ENCODE measurements at places on chromosomes 3 and 15.

DNA sequence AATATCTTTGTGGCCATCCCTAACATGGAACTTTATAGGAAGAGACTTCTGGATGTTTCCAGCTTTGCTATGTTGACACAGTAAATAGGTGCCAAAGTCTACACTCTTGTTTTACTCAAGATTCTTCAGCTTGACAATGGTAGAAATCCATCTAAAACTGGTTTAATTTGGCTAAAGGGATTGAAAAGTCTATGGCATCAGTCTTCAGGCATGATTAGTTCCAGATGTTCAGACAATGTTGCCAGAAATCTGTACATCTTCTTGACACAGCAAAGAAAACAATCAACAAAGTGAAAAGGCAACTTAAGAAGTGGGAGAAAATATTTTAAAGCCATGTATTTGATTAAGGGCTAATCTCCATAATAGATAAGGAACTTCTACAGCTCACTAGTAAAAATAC, 130.5 kb downstream of the LRRC3B start:
- DNase-seq = no peak

GRCh38 chr3:133954717-133955360, 59.2 kb upstream of the RAB6B start:
- DNase-seq = no peak

DNA sequence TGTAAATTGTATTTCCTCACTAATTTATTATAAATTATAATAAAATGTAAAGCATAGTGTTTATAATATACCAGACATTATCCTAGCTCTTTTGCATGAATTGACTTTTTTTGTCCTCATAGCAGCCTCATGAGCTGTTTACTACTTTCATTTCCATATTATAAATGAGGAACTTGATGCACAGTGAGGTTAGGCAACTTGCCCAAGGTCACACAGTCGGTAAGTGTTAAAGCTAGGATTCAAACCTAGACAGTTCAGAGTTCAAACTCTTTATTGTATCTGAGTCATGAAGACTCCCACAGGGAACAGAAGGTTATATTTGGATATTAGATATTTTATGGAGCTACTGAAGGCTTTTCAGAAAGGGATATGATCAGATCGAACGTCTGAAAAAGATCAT, 322.2 kb upstream of the SATB1 start:
- no peak for DNase-seq

DNA sequence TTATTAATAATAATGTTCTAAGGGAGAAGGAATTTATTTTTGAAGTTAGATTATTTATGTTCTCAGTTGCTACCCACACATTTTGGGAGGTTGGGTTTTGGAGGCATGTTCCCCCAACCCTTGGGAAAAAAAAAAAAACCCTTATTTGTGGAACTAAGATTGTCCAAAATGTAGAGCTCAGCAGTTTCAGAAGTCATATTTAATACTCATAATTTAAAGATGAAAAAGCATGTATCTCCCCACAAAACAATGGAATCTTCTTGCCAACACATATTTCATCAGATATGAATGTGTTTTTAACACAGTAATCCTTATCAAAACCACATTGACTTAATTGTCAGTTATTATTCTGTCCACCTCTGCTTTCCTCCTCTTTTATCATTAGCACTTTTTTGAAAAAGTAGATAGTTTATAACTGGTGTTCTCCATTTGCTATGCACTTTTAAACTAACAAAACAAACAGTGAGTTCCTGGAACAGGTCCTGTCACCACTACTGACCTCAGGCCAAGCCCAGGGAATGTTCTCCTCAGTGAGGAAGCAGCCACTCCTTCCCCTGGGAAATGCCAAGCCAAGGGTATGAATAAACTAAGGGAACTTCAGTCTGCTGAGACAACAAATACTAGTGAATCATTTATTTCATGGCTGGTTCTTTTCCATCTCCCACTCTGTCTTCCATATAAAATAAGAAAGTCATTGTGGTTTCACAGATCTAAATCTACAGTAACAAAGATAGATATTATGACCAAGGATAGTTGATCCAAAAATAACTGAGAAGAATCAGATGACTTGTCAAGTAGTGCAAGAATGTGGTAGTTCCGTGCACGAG, 414.4 kb upstream of the ALCAM start:
- no peak for DNase-seq

- no peak for DNase-seq
These were observed 70.6 kb downstream of the GOLIM4 start for GRCh38 chr3:168025076-168025475.

- no peak for DNase-seq
These were observed 109.6 kb downstream of the ADCY5 start for GRCh38 chr3:123339302-123339701.

DNA sequence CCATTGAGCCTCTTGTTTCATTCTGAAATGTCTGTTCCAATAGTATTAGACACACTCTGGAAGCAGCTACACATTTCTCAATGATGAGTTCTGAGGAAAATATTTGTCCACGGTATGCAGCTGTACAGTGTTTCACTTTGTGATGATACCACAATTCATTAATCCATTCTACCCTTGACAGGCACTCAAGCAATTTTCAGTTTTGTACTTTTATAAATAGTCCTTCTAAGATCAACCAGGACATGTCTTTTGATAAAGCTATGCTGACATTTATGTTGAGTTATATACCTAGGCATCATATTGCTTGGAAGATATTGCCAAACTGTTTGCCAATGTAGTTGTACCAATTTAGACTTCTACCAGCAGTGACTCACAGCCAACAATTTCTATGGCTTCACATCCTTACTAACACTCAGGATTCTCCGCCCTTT, 165.1 kb upstream of the COL8A1 start:
- no peak for DNase-seq

DNA sequence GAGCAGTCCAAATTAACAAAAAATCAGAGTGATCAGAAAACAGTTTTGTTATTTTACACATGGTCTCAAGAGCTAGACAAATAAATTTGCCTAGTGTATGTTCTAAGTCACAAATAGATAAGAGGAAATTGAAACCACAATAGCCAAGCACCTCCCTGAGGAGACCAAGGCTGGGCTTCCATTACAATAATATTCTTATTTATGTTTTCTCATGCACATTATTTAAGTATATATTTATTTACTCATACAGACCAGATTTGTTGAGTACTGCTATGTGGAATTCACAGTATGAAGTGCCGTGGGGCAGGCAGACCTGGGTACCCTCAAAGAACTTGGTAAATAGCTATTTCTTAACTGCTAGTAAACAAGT, 242.3 kb upstream of the ICE2 start:
- DNase-seq = no peak

- no peak for DNase-seq
These were observed 110.1 kb upstream of the LPP start for GRCh38 chr3:188043891-188044290.

DNA sequence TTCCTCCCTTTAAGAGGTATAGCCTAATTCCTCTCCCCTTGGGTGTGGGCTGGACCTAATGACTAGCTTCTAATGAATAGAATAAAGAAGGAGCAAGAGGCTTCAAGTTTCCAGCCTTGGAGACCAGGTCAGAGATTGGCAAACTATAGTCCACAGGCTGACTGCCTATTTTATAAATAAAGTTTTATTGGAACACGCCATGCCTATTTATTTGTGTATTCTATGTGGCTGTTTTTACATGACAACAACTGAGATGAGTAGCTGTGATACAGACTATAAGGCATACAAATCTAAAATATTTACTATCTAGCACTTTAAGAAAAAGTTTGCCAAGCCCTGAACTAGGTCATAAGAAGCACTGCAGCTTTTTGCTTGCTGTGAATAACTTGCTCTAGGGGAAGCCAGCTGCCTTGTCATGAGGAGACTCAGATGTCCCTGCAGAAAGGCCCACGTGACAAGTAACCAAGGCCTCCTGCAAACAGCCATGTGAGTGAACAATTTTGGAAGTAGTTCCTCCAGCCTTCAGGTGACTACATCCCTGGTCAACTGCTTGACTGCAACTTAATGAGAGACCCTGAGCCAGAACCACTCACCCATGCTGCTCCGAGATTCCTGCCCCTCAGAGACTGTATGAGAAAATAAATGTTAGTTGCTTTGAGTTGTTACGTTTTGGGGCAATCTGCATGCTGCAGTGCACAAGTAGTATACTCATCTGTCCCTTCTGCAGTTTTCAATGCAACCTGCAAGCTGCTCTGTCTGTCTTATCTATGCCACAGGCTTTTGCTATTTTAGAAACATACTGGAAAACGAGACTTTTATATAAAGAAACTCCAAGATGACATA, 21.1 kb upstream of the MAP3K13 start:
- DNase-seq = no peak

- no peak for DNase-seq
These were observed 8.6 kb downstream of the KLHL25 start for GRCh38 chr15:85785887-85786780.

DNA sequence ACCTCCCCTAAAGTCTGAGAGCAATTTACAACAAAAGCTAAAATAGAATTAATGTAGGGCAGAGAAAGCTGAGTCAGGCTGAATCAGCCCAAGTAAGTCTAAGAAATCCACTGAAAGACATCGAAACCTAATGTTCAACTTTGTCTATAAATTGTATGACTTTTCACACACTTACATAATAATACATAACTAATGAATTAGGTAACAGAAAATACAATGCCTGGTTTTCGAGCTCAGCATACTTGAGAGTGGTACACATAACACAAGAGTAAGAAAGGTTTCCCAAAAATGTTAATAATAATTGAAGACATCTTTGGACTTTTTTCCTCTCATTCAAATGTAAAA, 55.3 kb upstream of the VGLL4 start:
- DNase-seq = no peak

GRCh38 chr3:169147238-169148008, 516.1 kb downstream of the MECOM start:
- no peak for DNase-seq

DNA sequence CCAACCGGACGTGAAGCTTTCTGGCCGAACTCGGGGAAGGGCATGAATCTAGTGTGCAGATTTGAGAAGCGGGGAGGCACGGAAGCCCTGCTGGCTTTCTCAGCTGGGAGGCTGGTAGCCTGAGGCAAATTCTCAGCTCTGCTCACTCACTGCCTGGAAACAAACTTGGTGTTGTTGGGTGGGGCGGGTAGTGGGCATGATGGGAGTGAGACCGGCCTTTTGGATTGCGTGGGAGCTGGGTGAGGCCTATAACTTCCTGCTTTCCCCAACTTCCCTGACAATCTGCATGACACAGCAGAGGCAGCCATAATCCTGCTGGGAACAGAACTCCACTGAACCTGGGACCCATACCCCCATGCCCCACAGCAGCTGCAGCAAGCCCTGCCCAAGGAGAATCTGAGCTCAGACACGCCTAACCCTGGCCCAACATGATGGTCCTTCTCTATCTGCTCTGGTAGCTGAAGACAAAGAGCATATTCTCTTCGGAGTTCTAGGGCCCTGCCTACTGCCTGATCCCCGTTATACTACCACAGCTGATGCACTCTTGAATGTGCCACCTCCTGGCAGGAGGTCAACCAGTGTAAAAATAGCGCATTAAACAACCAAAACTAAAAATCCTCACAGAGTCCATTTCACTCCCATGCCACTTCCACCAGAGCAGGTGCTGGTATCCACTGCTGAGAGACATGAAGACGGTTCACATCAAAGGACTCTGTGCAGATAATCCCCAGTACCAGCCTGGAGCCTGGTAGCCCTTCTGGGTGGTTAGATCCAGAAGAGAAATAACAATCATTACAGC, 44.7 kb downstream of the CEP70 start:
- no peak for DNase-seq

DNA sequence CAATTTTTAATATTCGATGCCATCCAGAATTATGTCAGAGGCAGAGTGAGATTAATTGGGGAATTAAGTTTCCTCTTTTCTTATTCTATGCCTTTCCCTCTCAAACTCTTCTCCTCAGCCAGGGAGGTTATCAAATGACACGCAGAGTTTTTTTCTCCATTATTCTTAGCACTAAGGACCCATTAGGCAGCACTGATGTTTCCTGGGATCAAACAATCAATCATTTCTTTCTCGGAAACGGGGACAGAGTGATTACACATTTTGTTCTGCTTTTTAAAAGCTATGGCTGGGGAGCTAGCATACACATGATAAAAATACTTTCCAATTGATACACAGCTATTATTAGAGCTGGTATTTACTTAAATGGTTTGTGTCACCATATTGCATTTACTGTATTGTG, 35.3 kb upstream of the PSMD6 start:
- no peak for DNase-seq

DNA sequence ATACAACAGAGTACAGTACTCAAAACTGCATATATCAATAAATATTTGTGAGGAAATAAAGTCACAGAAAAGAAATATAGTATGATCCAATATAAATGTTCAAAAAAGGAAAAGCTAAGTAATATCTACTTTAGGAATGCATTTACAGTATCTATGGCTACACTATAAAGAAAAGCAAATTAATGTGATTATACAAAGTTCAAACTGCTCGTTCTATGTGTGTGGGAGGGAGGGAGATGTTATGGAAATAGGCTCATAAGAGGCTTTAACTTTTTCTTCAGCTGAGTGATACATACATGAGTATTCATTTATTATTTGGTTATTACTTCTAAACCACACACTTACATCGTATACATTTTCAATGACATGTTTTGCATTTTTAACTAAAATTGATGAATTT, 377.7 kb upstream of the AGTR1 start:
- DNase-seq = no peak

- no peak for DNase-seq
These were observed 42.3 kb downstream of the WDR72 start for GRCh38 chr15:53716909-53717876.

DNA sequence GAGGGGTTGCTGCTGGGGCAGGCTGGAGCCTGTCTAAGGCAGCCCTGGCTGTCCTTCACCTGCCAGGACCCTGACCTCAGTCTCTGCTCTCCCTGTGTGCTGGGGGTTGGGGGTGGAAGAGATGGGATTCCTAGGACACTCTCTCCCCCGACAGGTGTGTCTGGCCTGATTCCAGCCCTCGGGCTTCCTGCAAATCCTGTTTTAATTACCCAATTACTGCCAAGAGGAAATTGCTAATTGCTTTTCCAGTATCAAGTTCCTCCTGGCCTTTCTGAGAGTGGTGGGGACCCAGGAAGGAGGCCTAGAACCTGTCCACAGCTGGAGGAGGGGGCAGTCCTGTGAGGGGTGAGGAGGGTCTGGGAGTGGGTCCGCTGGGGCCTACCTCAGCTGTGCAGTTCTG, 15.8 kb downstream of the PLXNA1 start:
- no peak for DNase-seq

DNA sequence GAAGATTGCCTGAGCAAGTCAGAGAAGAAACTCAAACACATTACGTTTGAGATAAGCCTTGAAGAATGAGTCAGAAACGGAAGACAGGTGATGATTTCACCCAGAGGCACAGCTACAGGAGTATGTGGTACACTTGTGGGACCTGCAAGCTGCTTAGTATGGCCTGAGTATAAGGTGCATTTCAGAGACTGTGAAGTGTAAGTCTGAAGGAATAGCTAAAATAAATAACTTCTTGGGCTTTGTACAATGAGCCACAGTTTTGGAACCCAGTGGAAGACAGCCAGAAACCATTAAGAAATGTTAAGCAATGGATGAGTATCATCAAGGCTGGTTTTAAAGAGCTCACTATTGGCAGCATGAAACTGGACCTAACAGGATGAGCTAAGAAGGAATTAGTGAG, 826.2 kb downstream of the ROBO1 start:
- no peak for DNase-seq

DNA sequence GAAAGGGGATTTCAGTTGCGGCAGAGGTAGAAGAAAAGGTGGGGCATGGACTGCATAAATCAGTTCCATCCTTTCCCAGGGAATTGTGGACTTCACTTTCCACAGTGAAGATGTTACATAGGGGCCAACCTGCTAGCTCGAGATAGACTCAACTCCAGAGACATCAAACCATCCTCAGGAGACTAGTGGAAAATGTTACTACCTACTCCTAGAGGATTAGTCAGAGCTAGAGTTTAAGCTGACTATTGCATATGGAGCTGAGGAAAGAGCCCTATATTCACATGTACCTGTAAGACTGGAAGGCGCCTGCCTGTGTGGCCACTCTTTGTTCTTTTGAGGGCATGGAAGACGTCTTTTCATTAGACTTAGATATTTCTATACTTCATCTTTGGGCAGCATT, 69.2 kb downstream of the KLHL25 start:
- DNase-seq = no peak

Data from stimulated activated CD8-positive, alpha-beta memory T cell treated with anti-CD3 and anti-CD28 coated beads, Interleukin-15, amount 100 ng/mL, for 4 hours (primary cell).